Fibroblast of villous mesenchyme (primary cell): ENCODE measurements at places on chromosomes 11 and 22. TPM values are rescaled to one million over a fixed set of nuclear protein-coding genes. Genes with fewer than 3 reads are reported as not detected.

TOLLIP gene
- 27.2 and 29.3 TPM in 2 replicates for total RNA-seq

GPHA2 gene
- total RNA-seq: not detected in 2 replicates

RASD2 gene
- total RNA-seq: under 0.01 TPM in 1 of 2 replicates, not detected in the other

DNA sequence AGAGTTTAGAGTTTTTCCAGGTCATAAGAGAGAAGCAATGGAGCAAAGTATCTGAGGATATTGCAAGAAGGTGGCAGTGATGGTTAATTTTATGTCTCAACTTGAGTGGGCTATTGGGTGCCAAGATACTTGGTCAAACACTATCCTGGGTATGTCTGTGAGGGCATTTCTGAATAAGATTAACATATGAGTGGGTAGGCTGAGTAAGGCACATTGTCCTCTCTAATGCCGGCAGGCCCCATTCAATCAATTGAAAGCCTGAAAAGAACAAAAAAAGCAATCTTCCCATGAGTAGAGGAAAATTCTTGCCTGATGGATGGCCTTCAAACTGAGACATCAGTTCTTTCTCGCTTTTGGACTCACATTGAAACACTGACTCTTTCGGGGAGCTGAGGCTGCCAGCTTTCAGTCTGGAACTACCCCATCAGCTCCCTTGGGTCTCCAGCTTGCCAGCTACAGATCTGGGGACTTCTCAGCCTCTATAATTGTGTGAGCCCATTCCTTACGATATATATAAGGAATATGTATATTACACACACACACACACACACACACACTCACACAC lies 228.8 kb downstream of the BUD13 start:
- DNase-seq: no peak

DNA sequence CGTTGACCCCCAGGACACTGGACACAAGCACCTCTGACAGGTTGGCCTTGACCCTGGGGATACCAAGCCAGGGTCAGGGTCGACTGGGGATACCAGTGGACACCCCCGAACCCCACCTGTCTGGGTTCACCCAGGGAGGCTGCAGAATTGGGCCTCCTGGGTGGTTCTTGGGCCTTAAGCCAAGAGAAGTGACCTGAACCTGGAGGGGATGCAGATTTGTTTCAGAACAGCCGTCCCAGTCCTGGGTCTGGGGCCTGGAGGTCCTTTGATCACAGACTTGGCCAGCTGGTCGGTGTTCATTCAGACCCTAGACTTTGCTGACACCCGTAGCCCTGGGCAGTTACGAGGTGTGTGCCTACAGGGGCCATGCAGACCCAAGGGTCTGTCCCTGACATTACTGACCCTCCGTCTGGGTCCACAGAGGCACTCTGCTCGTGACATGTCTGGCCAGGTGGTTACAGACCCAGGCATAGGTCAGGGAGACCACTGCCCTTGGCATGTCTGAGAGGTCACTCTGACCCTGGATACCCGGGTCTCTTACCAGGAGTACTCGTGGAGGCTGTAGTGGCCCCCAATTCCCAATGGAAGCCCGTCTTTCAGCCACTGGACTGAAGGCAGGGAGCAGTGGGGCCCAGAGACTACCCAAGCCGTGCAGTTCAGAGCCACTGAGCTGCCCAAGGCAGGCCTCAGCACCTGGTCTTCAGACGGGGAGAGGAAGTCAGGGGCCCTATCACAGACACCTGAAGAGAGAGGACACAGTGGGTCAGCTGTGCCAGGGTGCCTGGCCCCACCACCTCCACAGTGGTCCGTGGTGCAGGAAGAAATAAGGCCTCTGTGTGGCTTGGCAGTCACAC lies 6.4 kb downstream of the SIGIRR start:
- no peak for DNase-seq

GRCh38 chr11:94511932-94512781 lies at the start of gene C11orf97:
Gene C11orf97, plus strand, starts transcription at chr11:94512461. Its CDS starts 68 bp downstream, at chr11:94512529.
- DNase-seq: peak; percentile 24

DNA sequence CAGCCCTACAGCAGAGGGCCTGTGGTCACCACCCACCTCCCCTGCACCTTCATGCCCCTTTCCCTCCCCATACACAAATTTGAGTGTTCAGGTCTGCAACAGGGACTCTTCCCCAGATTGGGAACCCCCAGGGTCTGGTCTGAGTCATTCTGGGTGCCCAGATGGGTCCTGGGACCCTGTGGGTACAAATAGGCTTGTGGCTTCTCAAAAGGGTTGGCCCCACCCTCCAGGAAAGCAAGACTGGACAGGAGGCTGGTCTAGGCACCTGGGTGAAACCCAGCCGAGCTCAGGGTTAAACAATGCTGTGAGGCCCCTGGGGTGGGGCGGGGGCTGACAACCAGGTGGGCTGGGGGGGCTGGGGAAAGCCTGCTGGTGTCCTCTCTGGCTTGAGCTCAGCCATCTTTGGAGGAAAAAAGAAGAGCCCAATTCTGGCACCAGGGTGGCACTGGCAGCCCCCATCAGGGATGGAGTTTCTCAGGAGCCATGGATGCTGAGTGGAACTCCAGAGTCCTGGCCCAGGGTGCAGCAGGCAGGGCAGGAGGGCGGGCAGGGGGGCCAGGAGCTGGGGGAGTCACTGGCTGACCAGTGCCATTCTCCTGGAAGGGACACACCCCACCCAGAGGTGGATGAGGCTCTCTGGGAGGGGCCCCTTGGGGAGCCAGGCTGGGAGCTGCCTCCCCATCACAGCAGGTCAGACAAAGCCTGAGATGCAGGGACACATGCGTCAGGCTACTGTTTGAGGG lies 1.1 kb downstream of the SEPTIN5 start:
- DNase-seq: no peak

DNA sequence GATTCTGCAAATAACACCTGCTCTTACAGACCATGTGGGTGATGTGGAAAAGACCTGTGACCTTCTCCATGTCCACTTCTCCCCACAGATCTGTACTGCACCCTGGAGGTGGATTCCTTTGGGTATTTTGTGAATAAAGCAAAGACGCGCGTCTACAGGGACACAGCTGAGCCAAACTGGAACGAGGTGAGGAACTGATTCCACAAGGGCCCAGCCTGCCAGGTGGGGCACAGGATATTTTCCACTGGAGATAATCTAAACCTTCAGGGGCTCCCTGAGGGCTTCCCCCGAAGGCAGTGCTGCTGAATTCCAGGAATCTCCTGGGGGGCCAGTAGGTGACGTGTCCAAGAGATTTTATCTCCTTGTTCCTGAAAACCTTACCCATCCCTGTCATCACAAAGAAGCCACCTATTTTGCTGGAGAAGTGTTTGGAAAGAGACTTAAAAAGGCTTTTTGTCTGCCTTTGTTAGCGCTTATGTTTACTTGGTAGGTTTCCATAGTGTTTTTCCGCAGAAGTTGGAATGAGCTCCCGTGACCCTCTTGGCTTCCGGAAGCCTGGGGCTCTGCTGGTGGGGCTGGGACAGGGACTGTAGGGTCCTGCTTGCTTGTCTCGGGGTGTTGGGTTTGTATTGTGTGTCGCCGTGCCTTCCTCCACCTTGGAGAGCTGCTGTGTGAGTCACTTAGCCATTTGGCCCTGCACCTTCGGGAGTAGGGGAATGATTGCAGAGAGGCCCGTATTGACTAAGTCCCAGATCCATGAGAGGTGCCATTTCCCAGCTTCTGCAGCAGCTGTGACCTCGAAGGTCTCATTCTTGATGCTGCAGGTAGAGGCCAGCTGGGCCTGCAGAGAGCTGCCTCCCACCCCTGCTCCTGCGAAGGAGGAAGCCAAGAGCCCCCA lies 112.4 kb downstream of the BCR start:
- no peak for DNase-seq

DNA sequence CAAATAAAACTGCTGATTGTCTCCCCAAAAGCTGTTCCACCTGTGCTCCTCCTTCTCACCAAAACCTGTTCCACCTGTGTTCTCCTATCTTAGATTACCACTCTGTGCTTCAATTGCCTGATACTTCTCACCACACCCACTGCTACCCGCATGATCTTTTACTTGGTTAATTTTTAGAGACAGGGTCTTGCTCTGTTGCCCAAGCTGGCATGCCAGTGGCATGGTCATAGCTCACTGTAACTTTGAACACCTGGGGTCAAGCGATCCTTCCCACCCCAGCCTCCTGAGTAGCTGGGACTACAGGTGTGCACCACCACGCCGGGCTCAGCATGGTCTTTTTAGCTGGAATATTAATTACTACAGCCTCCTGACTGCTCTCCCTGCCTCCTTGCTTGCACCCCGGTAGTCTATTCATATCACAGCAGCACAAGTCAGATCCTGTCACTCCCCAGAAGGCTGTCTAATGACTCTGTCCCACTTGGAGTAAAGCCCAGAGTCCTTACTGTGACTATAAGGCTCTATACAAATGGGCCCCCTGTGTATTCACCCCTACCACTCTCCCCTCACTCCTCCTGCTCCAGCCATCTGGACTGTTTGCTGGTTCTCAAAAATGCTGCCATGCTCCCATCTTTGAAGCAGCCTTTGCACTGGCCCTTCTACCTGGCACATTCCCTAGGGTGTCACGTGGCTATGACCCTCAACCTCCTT lies 3.5 kb downstream of the C11orf91 start:
- DNase-seq: no peak

GRCh38 chr11:121137005-121137404 lies 36.0 kb downstream of the TECTA start:
- DNase-seq: no peak
